ENCODE measurements at places on chromosomes 12 and 14.

GRCh38 chr12:27936196-27936595 is 36.3 kb downstream of the PTHLH start:
- DNase-seq = no peak

GRCh38 chr14:90871605-90872233 is 55.5 kb upstream of the TTC7B start:
- no peak for DNase-seq

DNA sequence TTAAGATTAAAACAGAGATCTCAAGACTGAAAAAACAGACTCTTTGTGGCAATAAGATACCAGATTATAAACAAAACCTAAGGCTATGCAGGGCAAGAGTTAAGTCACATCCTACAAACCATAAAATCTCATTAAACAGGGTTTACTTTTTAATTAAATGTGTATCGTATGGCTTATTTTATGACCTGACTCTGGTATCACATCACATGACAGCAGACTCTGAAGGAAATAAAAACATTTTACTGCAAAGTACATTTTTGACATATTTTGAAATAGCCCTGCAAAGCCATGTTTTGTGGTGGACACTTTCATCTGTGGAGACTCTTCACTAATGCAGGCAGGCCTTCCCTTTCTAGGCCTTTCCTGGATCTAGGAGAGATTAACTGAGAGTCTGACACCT is 327.6 kb upstream of the CLEC14A start:
- DNase-seq = no peak

GRCh38 chr14:105205673-105206208 is 24.6 kb upstream of the NUDT14 start:
- no peak for DNase-seq

GRCh38 chr14:31127690-31128089 is 79.9 kb downstream of the HECTD1 start:
- no peak for DNase-seq

- DNase-seq = no peak
These were observed 13.0 kb upstream of the FMNL3 start for GRCh38 chr12:49720214-49720613.

GRCh38 chr14:102898776-102899515 is 23.5 kb upstream of the AMN start:
- DNase-seq = no peak

All from right forelimb (tissue), 1 donor.